AG08395 (cell line): ENCODE measurements at places on chromosomes 11 and 22.

GRCh38 chr22:46457502-46458488 lies 79.6 kb downstream of the CELSR1 start:
- DNase-seq: peak; percentile 33

GRCh38 chr11:122202951-122203456 lies 87.0 kb upstream of the BLID start:
- DNase-seq: peak; percentile 79

DNA sequence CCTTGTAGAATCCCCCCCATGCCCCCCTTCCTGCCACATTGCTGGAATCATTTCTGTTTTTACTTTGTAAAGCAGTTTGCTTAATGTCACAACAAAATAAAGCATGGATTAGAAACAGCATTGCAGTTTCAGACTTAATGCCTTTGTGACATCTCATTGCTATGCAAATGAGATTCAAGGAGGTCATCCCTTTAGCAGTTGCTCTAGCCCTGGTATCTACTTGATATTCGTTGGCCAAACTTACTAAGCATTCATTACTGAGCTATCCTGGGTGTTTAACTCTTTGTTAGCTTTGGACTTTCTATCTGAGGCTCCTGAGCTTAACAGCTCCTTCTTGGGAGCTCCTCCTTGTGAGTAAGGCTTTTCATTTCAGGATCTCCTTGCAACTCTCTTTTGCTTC lies 16.3 kb downstream of the FAT3 start:
- no peak for DNase-seq

- DNase-seq: no peak
Measured at GRCh38 chr11:114090225-114090910, 30.9 kb downstream of the ZBTB16 start.

DNA sequence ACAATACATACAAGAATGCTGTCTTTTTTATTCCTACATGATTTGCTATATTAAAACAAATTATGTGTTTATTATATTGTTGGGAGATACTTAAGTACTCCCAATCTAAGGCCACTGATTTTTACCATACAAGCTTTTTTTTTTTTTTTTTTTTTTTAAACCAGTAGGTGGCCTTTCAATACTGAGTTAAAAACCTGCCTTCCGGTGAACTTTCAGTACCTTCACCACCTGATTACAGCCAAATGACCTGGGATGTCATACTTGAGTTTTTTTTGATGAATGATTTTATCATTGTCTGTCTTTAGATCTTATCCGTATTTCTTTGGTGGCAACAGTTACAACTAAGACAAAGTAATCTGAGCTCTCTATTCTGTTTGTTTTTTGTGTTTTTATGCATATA lies 94.0 kb upstream of the FOLH1 start:
- no peak for DNase-seq

DNA sequence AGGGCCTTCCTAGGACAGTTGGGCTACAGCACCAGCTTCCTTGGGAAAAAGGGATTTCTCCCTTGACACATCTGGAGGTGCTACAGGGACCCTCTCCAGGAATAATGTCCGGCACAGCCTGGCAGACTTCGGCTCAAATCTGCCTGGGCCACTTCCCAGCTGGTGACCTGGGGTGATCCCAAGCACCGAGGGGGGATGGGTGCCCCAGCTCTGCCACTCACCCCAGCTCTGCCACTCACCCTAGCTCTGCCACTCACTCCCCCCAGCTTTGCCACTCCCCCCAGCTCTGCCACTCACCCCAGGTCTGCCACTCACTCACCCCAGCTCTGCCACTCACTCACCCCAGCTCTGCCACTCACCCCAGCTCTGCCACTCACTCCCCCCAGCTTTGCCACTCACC lies 9.9 kb downstream of the OSBPL5 start:
- no peak for DNase-seq

GRCh38 chr11:83540728-83541127 lies 254.6 kb upstream of the CCDC90B start:
- no peak for DNase-seq

DNA sequence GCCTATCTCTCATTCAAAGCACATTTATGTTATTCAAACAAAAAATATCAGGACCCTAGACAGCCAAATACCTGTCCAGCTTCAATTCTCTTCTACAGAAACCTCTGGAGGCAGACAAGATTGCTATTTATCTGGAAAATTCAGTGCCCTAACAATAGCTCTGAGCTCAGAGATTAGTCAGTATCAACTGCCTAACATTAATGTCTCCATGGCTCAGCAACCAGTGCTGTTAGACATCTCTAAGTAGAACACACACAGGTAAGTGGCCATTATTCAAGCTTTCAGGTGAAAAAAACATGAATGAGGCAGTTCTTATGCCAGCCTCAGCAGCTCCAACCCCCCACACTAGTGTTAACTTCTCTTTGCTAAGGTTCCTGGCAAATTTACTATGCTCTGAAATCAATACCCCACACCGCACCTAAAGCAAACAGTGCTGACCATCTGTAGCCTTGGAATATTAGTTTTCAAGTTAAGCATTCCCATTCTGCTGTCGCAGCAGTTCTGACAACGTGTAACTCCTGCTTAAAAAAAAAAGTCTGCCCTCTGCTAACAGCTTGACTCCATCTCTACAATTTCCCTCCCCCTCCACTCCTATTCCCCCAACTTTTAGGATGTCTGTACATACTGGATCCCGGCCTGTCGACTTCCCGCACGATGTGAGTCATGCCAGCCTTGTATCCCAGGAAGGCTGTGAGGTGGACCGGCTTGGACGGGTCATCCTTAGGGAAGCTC lies 1.5 kb downstream of the RPL3 start:
- no peak for DNase-seq

DNA sequence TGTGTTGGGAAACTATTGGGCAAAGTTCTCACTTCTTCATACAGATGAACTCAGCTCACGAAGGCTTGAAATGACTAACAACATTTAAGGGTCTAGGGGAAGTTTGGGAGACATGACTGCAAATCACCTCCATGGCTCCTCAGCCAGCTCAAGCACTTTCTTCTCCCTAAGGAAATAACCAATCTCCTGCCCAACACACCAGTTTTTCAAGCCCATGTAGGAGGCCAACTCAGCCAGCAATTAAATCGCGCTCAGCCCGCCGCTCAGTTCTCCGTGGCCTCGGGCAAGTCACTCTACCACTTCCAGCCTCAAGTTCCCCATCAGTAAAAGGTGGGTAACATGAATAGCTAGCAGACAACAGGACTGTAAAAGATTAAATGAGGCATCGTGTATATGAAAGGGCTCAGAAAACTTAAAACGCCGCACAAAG lies 796 bp downstream of the POLDIP3 start:
- peak; percentile 18 for DNase-seq

DNA sequence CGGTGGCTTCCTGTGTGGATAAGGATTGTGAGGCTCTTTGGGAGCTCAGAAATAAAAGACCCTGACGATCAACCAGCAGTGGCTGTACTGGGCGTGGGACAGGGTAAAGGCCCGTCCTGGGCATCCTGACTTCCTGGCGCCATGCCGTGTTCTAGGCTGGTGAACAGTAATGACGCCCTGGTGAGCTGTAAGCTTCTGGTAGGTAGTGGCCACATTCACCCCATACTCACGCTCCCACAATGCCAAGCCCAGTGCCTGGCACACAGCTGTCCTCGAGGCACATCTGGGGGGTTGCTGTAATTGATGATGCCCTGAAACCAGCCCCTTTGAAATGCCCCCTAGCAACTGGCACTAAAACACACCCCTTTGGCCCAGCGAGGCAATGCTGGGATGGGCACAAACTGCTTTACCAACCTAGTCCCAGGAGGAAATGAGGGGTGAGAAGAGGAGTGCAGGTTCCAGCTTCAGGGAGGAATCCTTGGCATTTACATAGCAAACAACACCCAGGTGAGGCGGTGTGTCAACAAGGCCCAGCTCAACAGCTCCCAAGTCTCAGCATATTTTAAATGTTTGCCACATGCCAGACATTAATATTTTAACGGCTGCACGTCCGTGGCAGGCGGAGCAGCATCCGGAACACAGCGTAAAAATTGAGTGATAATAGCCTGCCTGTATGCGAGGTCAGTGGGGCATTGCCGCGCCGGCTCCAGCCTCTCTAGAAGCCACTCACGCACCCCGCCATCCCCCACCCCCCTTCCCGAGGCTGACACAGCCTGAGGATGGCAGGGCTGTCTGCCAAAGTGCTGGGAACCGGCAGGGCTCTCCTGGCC lies 79.3 kb downstream of the DSCAML1 start:
- no peak for DNase-seq

DNA sequence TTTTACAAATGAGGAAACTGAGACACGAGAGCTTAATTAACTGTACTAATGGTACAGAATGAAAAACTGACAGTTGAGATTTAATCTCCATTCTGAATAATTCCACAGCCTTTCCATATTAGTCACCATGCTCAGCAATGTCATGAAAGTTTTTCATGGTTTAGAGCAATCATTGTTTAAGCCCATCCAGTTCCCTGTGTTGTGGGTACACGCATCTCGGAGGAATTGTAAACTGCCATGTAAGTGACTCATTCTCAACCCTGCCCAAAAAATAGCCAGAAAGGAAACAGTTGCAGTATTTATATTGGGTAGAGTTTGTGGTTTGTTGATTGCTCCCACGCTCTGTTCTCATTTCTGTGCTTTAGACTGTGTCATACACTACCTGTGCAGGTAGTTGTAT lies 1790.8 kb downstream of the LRRC4C start:
- DNase-seq: no peak

- DNase-seq: no peak
Measured at GRCh38 chr11:59558270-59558643, 46.9 kb downstream of the OR4D9 start.

GRCh38 chr11:74721479-74721835 lies 9.8 kb downstream of the CHRDL2 start:
- DNase-seq: no peak

DNA sequence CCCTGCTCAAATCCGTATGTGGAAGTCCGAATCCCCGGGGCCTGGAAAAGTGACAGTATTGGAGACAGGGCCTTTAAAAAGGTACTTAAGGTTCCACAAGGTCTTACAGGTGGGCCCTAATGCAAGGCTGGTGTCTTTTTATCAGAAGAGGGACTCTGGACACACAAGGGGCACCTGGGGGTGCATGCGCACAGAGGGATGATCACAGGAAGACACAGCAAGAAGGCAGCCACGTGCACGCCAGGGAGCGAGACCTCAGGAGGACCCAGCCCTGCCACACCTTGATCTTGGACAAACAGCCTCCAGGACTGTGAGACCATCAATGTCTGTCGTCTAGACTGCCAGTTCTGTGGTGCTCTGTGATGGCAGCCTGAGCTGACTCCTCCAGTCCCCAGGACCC lies 96.5 kb downstream of the SHANK2 start:
- DNase-seq: no peak

DNA sequence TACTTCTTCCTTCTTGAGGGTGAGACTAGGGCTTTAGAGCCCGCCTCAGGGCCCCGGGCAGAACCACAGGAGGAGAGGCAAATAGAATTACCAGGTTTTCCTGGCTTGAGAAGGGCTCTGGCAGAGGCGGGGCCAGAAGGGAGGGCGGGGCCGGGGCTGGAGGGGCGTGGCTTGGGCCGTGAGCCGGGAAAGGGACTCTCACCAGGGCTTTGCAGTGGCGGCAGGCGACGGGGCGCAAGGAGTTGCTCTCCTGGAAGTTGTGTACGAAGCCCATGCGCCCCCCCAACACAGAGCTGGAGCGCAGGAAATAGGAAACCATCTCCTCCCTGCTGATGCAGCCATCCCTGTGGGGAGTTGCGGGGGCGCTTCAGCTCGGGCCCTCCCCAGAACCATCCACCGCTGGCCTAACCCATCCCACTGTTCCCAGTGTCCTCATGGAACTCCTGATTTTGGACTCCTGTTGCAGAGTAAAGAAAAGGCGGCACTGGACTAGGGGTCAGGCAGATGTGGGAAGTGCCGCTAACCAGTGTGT lies 6.9 kb upstream of the NRXN2 start:
- DNase-seq: peak; percentile 53

DNA sequence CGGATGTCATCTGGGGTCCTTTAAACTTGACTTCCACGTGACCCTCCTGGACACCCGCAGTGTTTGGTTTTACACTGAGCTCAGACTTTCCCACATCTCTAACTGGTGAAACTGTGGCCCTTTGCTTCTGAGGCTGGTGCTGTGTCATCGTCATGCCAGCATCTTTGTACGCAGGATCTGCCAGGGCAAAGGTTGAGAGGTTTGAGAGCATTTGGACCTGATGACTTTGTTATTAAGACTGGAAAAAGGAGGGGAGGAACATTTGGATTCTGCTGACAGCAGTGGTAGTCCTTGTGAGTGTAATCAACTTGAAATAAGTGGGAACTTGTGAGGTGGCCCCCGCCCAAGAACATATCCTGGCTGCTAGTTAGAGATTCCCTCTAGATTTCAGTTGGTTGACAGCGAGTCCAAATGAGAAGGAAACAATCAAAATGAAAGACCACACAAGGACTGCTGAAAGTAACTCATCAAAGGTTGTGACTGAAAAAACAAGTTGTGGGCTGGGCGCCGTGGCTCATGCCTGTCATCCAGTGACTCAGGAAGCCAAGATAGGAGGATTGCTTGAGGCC lies 102.5 kb downstream of the KIAA1671 start:
- no peak for DNase-seq

DNA sequence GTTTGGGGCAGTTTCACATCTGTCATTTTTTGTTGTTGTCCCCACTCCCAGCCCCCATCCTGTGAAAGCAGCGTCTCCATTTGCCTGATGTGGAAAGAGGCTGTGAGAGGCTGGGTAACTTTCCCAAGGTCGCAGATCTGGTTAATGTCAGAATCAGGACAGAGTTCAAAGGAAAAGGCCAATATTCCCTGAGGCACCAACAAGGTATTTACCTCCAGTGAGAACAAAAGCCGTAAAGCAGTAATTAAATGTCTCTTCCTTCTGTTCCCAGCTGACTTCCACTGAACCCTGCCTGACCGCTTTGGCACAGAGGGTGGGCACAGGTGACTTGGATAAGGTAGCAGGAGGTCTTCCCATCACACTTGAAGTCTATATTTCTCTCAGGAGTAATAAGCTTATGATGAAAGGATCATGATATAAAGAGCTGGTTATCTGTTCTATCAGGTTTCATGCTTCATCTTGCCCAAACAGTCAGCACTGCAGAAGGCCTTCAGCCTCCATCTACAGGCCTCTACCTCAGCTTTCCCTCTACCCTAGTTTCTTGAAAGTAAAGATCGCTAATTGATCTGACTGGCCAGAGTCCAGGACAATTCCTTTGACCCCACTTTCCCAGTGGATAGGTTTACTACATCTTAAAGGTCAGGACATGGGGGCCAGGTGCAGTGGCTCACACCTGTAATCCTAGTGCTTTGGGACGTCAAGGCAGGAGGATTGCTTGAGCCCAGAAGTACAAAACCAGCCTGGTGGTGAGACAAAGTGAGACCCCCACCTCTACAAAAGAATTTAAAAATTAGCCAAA lies 9.4 kb downstream of the C11orf91 start:
- DNase-seq: no peak

GRCh38 chr22:22730655-22731373 lies 86.4 kb downstream of the GGTLC2 start:
- no peak for DNase-seq

GRCh38 chr11:65060913-65061408 lies 2.6 kb upstream of the NAALADL1 start:
- DNase-seq: no peak

- peak; percentile 25 for DNase-seq
Measured at GRCh38 chr11:7651140-7651551, 22.2 kb downstream of the CYB5R2 start.

DNA sequence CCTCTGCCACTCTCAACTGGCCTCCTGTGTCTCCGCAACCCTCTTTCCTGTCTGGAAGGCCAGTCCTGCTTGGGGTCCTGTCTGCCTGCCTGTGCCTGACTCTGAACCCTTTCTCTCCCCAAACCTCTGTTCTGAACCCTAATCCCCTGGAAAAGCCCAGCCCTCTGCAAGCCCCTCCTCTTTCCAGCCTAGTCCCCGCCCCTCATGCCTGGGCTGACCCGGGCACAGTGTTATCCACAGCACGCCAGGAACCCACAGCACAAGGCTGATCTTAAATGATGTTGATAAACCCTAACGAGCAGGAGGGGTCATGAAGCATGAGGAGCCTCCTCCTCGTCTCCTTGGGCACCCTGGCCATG lies at the start of gene IFITM10:
Gene IFITM10, minus strand, starts transcription at position 115 of the 359 bp plus-strand sequence. CDS start 153 bp downstream, outside the sequence.
- DNase-seq: peak; percentile 65
